A549 treated with RU486 at 1 μM for 4 hours (cell line): ENCODE measurements at places on chromosomes 6 and 20. TPM values are rescaled to one million over a fixed set of nuclear protein-coding genes. Genes with fewer than 3 reads are reported as not detected.

Gene MAP7
- total RNA-seq = 27.1 to 33.3 TPM (median 31.8 TPM) in 5 replicates

Gene SLC22A7
- total RNA-seq = not detected in 5 replicates

Gene LY6G5C
- total RNA-seq = 0.77 to 1.9 TPM (median 1.2 TPM) in 5 replicates

Gene MYLK2
- total RNA-seq = 0.37 to 0.86 TPM (median 0.46 TPM) in 5 replicates

Gene PI3
- 2.2 to 3.6 TPM (median 3.5 TPM) in 5 replicates for total RNA-seq

Gene SMLR1
- not detected in 5 replicates for total RNA-seq
